ENCODE measurements at places on chromosomes 16 and 17.
A peak's percentile ranks its signal among the peaks of the same experiment; 100 is the strongest.

DNA sequence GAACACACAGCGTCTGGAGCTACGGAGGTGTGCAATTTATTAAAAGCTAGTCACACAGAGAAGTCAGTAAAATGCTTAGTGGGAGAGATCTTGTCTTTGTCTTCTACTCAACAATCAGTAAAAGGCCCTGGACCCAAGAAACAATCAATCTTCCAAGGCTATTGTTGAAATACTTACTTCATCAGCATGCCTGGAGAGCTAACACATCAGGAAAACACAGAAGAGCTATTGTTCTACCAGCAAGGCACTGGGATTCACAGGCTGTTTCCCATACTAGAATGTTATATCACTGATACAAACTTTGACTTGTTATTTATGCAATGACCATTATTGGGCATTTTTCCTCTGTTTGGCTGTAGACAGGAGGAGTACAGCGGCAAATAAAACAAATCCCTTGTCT, 247.8 kb upstream of the ERCC4 start:
- no peak for DNase-seq

DNA sequence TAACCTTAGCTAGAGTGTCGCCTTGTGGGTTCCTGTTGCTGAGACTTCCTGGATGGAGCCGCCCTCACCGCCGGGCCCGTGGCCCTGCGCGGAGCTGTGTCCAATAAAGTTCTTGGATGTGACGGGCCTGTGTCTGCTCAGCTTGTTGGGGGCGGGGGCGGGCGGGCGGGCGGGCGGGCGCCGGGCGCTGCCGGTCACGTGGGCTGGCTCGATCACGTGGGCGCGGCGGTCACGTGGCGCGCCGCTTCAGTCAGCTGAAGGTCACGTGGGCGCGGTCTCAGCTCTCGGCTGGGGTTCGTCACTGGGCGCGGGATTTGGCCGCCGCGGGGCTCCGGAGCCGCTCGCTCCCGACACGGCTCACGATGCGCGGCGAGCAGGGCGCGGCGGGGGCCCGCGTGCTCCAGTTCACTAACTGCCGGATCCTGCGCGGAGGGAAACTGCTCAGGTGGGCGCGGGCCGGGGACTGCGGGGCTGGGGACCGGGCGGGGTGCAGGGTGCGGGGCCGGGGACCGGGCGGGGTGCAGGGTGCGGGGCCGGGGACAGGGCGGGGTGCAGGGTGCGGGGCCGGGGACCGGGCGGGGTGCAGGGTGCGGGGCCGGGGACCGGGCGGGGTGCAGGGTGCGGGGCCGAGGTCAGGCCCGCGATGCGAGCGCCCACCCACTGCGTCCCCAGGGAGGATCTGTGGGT, at the start of gene AMDHD2:
TSS of gene AMDHD2 (plus strand) at position 275 of the 687 bp plus-strand sequence. CDS start at position 363, 88 bp downstream.
- DNase-seq, result peak; percentile 85

DNA sequence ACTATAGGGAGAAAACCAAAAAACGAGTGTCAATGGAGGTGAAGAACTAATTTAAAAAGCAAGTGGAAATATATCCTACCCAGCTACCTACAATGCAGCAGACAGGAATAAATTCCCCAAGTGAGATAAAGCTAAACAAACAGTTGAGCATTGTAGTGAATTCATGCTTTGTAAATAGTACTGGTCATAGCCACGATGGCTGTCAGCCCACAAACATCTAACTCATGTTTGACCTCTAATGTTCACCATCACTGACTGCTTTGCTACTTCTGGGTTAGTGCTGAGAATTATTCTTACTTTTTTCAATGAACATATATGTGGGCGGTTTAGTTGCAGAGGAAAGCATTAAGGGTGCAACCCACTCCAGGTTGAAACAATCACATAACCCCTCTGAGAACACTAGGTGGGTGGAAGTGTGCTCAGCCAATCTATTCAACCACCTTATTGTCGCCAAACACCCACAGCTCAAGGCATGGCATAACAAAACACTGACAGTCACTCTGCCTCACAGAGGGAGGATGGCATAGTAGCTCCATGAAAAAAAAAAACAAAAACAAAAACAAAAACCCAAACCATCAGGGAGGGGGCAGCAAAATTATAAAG, 264.1 kb downstream of the ZFHX3 start:
- no peak for DNase-seq

DNA sequence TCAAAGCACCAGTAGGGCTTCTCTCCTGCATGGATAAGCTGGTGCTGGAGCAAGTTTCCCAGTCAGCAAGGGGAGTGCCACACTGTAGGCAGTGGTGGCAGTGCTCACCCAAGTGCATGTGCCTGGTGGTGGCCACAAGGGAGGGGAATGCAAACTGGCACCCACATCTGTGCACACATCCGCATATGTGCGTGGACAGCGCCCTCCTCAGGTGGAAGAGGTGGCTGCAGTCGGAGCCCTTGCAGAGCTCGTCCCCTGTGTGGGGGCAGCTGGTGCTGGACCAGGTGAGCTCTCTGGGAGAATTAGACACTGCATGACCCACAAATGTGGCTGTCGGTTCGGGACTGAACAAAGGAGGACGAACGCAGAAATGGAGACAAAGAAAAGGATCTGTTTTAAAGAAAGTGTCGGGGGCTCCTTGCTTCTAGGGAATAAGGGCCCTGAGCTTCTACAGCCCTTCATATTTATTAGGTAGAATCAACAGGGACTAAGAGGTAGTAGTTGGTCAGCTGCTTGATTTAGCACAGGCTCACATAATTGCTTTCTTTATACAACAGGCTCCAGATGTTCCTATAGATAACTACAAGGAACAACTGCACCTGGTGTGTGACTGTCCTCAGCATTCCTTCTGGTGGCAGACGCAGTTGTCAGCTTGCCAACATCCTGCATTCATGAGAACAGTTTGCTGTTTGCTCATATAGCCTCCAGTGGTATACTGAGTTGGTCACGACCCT, 5.3 kb upstream of the ZNF689 start:
- DNase-seq, result peak; percentile 54

GRCh38 chr17:44389723-44390202, 314 bp upstream of the ITGA2B start:
- no peak for DNase-seq

DNA sequence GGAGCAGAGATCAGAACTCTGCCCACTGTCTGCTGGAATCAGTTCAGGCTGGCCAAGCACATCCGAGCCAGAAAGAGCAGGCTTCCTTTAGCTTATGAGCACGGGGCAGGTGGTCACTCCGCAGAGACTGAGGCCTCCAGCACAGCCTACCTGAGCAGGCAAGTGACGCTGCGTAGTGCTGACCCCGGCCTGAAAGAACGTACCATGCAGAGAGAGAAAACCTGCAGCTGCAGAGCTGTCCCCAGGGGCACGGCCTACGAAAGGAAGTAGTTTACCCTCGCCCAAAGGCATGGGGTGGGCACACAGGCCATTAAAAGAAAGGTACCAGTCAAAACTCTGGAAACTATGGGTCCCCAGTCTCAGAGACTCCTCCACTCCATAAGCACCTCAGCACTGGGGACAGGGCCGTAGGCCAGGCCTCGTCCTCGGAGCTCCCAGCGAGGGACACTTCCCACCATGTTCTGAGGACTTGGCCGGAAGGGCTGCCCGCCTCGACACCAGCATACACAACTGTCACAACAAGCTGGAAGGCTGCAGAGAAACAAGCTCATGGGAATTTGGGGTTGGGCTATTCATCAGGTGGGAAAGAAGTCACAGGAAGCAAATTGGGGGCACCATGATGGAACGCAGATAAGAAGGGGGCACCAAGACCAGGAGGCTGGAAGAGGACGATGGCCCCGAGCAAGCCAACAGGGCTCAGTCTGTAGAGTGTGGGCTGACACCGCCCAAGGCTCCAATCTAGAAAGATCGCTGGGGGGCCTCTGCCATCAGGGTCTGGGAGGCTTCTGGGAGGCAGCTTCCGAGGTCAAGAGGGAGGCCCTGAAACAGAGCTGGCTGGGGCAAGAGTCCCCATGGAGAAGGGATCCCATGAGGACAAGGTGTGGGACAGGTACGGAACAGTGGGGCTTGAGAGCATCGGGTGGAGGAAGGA, 21.2 kb downstream of the MEAK7 start:
- no peak for DNase-seq

DNA sequence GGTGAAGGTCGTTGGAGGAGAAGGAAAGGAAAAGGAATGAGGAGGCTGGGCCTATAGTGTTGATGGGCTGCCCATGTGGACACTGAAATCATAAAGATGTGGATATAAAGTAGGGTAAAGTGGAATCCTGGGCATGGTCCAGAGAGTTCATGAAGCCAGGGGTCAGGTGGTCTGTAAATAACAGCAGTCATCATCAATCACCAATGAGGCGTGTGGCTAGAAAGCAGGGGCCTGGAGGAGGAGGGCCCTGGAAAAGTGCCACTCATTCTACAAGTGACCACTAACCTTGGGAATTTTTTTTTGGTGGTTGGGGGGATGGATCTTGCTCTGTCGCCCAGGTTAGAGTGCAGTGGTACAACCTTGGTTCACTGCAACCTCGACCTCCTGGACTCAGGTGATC, 115.3 kb upstream of the NOL11 start:
- no peak for DNase-seq

DNA sequence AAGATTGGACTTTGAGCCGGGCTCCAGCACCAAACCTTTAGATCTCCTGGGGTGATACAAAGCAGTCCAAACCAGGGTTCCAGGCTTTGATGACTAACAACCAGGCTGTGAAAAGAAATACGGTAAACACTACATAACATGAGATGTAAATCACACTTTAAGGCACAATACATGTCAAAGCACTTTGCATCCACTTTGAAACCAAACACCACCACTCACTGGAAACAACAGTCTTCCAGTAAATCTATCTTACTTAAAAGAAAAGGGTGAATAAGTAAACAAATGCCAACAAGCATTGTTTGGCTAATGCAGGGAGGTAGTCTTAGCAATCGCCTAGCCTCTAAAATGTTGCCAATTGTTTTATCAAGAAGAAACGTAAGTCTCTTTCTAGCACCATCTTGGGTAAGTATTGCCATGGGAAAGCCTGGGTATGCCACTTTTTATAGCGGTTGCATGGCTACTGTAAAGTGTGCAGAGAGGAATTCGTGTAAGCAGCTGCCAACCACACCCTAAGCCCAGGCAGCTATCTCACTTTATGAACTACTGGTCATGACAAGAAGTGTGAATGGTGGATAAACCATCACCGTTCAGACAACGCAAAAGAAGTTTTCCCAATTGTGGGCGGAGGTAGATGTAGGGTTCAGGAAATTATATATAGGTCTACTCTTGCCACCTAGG, 267.4 kb upstream of the PSMD7 start:
- no peak for DNase-seq

- no peak for DNase-seq
Observed at GRCh38 chr17:60065136-60065535, 13.6 kb downstream of the HEATR6 start.

DNA sequence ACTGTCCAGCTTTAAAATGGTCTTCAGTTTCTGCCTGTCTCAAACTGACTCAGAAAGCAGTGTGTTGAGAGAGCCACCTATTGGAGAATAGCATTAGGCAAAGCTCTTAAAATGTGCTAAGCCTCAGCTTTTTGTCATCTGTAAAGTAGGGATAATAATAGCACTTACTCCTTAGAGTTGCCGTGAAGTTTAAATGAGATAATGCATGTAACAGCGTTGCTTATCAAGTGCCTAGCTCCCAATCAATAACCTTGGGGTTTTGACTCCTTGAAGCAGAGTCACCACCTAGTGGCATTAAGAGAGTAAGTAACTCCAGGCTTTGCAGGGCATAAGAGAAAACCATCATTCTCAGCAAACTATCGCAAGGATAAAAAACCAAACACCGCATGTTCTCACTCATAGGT, 163.3 kb downstream of the HS3ST2 start:
- DNase-seq, result no peak

- no peak for DNase-seq
Observed at GRCh38 chr17:31492880-31493655, 101.6 kb downstream of the RAB11FIP4 start.

DNA sequence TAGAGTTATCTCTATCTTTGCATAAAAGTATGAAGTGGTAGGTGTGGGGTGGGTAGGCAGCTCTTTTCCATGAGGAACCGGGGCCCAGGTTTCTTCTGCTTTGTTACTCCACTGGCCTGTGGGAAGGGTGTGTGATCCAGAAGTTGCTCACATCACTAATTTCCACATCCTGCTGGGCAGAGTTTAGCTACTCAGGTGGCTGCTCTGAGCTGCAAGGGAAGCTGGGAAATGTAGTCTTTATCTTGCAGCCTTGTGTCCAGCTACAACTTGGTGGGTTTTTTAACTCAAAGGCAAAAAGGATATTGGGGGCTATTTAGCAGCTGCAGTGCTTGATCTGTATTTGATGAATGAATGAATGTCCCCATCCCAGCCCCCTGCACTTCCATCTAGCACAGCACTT, 335.3 kb downstream of the SNX29 start:
- DNase-seq, result no peak

- no peak for DNase-seq
Observed at GRCh38 chr16:2159175-2159838, 3.7 kb downstream of the TRAF7 start.

DNA sequence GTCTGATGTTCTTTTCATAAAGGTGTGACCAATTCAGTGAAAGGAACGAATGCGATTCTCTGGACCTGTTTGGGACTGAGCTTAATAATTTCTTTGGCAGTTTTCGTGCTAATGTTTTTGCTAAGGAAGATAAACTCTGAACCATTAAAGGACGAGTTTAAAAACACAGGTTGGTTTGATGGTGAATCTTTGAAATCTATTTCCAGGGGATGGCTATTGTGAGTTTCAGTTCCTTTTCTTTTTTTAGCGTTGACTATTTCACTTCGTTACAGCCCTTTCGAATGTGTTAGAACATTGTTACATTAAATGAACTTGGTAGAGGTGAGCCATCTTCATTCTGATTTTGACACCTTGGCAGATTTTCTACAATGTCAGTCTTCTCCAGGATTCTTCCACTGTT, 1.2 kb downstream of the TNFRSF17 start:
- no peak for DNase-seq

DNA sequence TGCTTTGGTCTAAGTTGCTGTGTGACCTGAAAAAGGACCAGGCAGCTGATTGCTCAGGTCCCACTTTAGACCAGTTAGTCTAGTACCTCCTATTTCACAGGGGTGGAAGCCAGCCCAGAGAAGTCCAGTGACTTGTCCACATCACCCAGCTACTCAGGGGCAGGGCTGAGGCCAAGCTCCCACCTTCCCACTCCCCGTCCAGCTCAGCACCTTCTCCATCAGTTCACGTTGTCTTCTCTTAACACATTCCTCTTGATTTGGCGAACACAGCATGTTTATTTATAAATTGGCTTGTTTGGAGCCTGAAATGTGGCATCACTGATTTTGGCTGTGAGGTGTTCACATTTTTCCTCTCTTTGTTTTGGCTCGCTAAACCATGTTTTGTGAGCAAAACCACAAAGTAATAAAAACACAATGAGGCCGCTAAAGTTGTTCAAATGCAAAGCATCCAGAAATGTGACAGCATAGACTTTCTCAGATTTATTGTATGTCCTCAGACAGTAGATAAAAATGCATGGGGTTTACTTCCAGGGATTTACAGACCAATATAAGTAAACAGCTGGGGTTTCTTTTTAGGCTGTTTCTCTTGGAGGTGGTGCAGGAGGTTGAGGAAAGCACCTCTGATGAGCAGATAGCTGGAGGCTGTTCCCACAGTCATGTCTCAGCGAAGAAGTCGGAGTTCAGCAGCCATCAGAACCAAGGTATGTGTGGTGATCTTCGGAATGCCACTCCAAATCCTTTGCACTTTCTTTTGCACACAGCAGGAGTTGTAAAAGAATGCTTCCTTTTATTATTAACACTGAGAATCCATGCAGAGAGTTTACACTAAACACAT, 88.4 kb downstream of the PLXDC1 start:
- DNase-seq, result no peak

All from neural crest cell (in vitro differentiated cells).